ENCODE measurements at places on chromosomes 1 and 21.

GRCh38 chr1:232472485-232473041, 157.4 kb downstream of the SIPA1L2 start:
- no peak for DNase-seq

- no peak for DNase-seq
Measured at GRCh38 chr21:41317063-41317392, 427 bp downstream of the FAM3B start.

DNA sequence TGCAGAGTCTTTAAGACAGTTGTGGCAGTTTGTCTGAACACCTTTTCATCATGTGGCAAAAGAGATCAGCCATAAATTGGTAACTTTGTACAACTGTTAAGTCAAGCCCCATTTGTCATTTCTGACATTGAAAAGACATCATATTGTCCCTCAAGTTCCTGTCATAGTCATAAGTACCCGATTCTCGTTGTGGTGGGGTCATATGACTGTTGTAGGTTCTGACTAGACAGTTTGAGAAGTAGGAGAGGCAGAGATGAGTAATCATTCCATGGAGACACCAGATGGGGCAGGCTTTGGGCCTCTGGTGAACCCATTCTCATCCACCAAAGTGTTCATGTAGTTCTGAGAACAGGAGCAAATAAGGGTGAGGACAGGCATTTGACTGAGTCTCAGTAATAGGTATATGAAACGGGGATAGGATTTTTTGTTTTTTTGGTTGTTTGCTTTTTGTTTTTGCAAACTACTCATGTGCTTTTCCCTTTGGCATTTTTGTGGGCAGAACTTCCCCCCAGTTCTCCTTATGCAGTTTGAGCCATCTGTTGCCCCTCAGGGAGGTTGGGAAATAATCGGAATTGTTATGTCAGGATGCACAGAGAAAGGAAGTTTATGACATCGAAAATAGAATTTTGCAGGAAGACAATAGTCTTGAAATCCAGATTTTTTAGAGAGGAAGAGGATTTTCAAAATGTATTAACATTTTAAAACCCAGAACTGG, 86.9 kb upstream of the KCNE2 start:
- no peak for DNase-seq

- DNase-seq = no peak
Measured at GRCh38 chr1:234476172-234476571, 2.8 kb downstream of the TARBP1 start.

GRCh38 chr1:169338617-169339016, 29.0 kb downstream of the NME7 start:
- DNase-seq = no peak

- DNase-seq = no peak
Measured at GRCh38 chr1:26015358-26015757, 6.2 kb upstream of the EXTL1 start.

DNA sequence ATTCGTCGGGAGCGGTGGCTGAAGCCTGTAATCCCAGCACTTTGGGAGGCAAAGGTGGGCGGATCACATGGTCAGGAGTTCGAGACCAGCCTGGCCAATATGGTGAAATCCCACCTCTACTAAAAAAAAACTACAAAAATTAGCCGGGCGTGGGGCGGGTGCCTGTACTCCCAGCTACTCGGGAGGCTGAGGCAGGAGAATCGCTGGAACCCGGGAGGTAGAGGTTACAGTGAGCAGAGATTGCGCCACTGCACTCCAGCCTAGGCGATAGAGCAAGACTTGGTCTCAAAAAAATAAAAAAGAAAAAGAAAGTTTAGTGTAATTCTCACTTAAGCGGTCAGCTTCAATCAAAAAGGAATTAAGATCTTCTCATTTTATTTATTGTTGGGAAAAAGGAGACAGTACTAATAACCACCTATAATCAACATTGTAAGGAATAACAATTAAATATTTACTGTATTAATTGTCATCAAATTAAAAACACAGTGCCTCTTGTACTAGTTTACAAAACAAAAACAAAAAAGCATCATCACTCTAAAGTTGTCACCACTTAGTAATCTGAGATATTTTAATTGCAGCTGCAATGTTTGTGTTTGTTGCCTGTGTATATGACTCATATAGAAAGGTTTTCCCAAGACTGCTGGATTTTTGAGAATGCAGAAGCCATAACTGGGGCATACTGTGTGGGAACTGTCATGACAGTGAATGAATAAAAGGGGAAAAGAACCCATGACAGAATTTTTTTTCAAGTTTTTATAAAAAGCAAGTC, 3.7 kb downstream of the FBXO42 start:
- no peak for DNase-seq

DNA sequence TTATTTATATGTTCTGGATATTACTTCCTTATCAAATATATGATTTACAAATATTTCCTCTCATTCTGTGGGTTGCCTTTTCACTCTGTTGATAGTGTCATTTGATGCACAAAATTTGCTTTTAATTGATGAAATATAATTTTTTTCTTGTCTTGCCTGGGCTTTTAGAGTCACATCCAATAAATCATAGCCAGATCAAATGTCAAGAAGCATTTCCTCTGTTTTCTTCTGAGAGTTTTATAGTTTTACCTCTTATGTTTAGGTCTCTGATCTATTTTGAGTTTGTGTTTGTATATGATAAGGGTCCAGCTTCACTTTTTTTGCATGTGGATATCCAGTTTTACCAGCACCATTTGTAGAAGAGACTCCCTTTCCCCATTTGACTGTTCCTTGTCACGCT, 29.5 kb downstream of the CD46 start:
- DNase-seq = no peak

- DNase-seq = no peak
Measured at GRCh38 chr21:25912402-25912746, 177.6 kb downstream of the GABPA start.

DNA sequence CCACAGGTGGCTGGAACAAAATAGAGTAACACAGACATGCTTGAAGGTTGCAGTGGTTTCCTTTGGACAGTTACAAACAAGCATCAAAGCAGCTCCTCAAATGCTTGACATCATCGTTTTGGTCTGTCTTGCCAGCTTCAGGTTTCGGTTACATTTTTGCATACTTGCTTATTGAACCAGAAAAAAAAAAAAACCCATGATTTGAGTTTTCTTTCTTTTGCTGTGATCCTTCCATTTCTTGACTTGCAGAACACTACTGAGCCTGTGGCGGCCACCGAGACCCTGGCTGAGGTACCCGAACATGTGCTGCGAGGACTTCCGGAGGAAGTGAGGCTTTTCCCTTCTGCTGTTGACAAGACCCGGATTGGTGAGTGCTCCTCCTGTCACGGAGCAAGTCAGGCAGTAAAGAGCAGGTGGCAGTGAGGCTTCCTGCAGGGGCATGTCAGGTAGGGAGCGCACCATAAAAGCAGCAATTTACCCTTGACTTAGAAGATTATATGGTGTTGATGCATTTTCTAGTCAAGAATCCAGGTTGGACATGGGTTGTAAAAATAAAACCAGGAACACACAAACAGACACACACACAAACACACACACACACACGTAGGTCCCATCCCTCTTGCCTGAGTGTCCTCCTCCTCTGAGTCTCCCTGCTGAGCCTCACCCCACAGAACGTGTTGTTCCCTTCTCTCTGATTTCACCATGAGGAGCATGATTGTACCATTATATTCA, 30.9 kb downstream of the PRDM2 start:
- DNase-seq = peak; percentile 32

- no peak for DNase-seq
Measured at GRCh38 chr1:247204177-247204647, 32.4 kb upstream of the ZNF124 start.

GRCh38 chr1:168317309-168317708, 36.6 kb downstream of the TBX19 start:
- no peak for DNase-seq

GRCh38 chr1:107158991-107159390, 18.2 kb downstream of the NTNG1 start:
- DNase-seq = no peak

DNA sequence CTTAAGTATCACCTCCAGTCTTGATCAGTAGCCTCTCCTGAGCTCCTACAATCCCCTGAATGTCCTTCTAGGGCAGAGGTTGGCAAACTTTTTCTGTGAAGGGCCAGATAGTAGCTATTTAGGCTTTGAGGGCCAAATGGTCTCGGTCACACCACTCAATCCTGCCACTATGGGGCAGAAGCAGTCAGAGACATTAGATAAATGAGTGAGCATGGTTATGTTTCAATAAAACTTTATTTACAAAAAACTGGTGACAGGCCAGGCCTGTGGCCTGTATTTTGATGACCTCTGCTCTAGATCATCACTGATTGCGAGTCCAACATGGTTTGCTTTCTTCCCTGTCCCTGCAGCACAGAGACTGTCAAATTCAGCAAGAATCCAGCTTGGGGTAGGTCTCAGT, 36.3 kb downstream of the LRP8 start:
- DNase-seq = no peak

DNA sequence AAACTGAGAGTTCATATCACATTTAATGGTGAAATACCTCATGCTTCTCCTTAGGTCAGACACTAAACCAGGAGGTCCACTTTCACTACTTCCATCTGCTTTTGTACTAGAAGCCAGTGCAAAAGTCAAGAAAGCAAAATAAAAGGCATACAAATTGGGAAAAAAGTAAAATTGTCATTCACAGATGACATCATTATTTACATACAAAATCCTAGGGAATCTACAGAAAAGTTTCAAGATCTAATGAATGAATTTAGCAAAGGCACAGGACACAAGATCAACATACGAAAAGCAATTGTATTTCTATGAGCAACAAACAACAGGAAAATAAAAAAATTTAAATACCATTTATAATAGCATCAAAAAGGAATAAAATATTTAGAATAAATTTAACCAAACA, 41.5 kb downstream of the LYST start:
- no peak for DNase-seq

- no peak for DNase-seq
Measured at GRCh38 chr1:220315070-220315839, 43.0 kb upstream of the RAB3GAP2 start.

DNA sequence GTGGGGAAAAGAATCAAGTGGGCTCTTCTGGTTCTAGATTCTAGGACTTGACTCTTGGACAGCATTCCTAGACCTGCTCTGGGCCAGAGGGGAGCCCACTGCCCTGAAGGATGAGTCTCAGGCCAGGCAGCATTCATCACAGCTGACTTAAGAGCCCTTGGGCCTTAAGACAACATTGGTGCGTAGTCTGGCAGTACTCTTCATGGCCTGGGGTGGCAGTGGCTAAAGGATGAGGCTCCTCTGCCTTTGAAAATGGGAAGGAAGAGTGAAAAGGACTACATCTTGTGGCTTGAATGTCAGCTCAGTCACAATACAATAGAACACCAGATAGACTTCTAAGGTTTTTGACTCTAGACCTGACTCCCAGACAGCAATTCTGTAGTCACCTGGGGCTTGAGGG, 1415.1 kb upstream of the PRMT6 start:
- DNase-seq = no peak

- DNase-seq = no peak
Measured at GRCh38 chr1:57423656-57424211, at the start of gene DAB1. DAB1 (minus strand) TSS chr1:57424060; CDS start chr1:57291030, 133,030 bp downstream.

GRCh38 chr1:238476841-238477240, 586.1 kb upstream of the ZP4 start:
- DNase-seq = no peak

DNA sequence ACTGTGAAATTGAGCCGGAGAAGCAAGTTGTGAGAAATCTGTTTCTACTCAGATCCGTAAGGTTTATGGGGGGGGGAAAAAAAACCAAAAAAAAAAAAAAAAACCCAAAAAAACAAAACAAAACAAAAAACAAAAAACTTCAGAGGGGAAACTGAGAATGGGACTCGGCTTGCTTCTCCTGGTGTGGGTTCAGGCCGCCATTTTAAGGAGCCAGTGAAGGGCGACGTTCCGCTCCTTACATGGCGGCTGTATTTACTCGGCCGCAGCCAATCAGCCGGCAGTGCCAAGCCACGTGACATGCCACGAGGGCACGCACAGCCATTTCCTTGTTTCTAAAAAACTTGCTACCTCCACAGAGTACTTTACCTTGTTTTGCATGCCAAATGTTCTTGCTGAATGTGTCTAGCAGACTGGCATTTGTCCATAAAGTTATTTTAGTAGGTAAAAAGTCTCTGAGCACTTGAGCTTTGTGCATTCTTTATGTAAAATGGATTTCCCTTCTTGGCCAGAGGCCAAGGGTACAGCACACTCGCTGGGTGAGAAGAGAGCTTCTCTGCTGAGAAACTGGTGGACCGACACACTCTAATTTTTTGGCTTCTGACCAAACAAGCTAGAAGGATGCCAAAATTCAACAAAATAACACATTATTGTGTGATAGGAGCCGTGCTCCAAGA, 101.8 kb downstream of the NFIA start:
- no peak for DNase-seq

DNA sequence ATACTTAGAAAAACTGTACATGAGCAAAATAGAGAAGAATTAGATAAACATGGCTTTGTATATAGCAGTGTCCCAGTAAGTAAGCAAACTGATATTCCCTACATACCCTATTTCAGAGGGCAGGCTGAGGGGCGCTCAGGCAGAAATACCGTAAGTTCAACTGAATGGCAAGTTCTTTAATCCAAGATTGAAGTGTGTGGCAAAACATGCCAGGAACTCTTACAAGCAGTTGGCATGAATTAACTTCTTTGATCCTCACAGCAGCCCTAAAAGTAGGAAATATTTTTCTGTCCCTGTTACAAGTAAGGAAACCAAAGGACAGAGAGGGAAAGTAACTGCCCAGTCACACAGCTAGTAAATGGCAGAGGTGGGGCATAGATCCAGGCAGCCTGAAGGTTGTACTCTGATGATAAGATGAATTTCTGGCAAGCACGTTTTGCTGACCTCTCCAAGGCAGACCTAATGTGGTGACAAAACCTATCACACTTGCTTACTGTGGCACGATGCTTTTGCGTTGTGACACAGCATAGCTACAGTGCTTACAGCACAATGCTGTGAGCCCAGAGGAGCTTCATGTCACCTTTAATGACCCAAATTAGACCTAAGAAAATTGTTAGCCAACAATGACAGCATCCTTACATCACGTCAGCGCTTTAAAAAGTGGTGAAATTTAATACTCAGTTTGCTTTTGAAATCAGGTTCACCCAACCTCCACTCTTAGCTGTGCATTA, 35.0 kb upstream of the THEM4 start:
- DNase-seq = no peak

- no peak for DNase-seq
Measured at GRCh38 chr1:193062698-193063463, 3.5 kb downstream of the RO60 start.

GRCh38 chr1:182833271-182833670, 5.9 kb upstream of the DHX9 start:
- DNase-seq = no peak

- peak; percentile 21 for DNase-seq
Measured at GRCh38 chr21:37675202-37675801, 241.0 kb downstream of the KCNJ6 start.

DNA sequence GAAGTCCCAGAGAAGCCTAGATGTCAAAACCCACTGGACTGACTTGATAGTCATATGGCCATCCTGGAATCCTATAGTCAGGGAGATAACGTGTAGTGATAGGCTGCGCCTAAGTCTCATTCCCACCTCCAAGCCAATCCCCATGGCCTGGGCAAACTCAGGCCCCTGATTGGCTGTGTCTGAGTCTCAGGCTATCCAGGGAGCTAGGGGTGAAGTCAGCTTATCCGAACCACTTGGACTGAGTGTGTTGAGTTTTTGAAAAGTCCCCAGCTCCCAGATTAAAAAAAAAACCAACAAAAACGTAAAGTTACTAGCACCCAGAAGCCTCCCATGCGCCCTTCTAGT, 51.6 kb downstream of the PIK3CD start:
- DNase-seq = no peak

Measured in stimulated activated CD4-positive, alpha-beta T cell treated with anti-CD3 and anti-CD28 coated beads, TNF-alpha, amount 100 ng/mL, for 4 hours (primary cell).